HuH-7 (cell line): ENCODE measurements at places on chromosomes 12 and 14.

- DNase-seq: no peak
These were observed 51.2 kb upstream of the AEBP2 start for GRCh38 chr12:19388131-19388549.

- no peak for DNase-seq
These were observed 4.0 kb downstream of the TRIP11 start for GRCh38 chr14:92035890-92036289.

DNA sequence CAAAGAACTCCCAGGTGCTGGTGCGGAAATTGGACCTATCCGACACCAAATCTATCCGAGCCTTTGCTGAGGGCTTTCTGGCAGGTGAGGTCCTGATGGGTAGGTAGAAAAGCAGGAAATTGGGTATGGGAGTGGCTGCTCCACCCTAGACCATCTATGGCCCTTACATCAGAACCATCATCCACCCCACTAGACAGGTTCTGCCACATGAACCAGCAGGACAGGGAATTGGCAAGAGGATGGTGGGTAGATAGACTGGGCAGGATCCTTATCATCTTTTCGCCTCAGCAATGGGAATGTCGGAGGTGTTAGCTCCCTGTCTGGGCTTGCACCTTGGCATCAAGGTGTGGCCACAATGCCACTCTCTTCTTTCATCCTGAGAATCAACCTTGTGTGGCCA is 23.5 kb downstream of the RDH12 start:
- DNase-seq: no peak

DNA sequence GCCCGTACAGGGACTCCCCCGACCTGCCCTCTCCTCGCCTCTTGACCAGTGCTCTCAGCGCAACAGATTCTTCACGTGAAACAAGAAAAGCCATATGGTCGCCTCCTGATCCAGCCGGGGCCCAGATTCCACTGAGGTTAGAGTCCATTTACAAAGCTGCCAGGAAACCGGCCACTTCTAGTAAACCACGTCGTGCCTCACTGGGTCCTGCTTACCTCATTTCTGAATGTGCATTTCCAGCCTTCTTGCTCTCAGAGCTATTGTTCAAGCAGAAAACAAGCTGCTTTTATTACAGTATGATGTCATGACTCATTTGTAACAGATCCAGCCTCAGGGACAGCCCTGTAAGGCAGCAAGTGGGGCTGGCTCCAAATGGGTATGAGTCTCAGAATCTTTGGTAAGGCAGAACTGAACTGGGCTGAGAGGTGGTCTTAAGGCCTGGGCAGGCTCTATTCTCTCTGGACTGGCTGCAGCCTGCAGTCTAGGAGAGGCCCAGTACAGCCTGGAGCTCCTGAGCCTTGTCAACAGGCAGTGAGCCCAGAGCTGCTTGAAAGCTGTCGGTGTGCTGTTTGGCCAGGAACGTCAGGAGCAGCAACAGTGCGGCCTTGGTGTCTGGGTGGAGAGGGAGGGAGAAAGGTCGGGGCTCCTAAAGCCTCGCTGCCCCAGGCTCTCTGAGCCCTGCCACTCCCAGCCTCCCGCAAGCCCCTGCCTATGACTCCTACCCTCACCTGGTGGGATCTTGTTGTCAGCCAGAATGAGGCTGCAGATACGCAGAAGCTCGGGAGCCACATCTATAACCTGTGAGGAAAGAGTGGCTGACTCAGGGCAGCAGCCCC is 8.3 kb downstream of the REC8 start:
- no peak for DNase-seq

- DNase-seq: no peak
These were observed 14.2 kb downstream of the TRPV4 start for GRCh38 chr12:109818905-109819500.

GRCh38 chr14:95296966-95297365 is 22.7 kb downstream of the CLMN start:
- no peak for DNase-seq

- peak; percentile 8 for DNase-seq
These were observed 518.7 kb downstream of the TMEM121 start for GRCh38 chr14:106044949-106045596.

GRCh38 chr14:22491683-22492621 is 97.1 kb downstream of the DAD1 start:
- DNase-seq: no peak

GRCh38 chr14:101884934-101885576 is 79.3 kb upstream of the DYNC1H1 start:
- no peak for DNase-seq

DNA sequence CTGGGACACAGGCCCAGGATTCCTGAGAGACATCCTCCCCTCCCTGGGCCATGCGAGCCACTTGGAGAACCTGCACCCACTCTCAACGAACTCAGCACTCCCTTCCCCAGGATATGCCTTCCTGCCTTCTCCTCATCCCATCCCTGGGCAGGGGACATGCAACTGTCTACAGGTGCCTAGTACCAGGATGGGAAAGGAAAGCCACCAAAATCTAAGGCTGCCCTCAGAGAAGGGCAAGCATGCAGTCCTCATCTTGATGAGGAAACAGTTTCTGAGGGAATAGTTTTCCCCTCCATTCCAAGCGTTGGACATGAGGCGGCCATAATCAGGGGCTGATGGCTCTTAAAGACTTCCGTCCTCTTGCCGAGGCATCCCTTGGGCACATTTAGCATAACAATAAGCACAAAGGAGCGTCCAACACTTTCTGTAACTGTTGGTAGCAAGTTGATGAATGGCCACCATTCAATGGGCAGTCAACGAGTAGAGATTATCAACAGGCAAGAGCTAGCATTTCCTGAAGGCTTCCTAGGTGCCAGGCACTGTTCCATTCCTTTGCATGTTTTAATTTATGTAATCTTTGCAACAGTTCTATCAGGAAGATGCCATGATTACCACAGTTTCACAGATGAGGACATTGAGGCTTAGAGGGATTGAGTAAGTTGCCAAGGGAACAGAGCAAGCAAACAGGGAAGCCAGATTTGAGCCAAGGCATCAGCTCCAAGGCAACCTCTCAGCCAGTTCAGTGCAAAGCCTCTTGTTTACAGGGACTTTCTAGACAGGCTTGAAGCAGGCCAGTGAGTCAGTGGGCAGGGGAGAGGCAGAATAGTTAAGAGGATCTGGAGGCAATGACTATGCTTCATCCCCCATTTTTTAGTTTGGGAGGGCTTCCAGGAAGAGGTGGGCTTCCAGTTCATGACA is 105.1 kb downstream of the SINHCAF start:
- no peak for DNase-seq

DNA sequence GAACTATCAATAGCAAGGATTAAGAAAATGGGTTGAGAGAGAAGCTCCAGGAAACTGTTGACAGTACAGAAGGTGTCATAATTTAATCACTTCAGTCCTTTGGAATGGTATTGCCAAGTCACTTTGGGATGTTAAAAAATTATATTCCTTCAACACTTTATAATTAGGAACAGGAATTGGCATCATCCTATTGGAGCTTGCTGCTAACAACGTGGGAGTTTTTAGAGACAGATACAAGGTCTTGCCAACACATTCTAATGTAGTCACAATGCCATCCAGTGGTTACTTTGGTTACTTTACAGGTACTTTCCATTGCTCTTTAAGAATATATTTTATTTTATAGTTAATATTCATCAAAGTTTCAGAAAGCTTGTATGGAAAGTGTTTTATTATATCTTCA is 310.1 kb downstream of the SYT1 start:
- DNase-seq: no peak

- DNase-seq: no peak
These were observed 25.0 kb downstream of the PDZRN4 start for GRCh38 chr12:41213107-41213506.

GRCh38 chr14:71430321-71430677 is 501.9 kb upstream of the RGS6 start:
- no peak for DNase-seq

GRCh38 chr12:53996240-53997203 is 3.4 kb upstream of the HOXC9 start:
- DNase-seq: no peak
